ENCODE measurements at places on chromosomes 4 and X. TPM values are rescaled to one million over a fixed set of nuclear protein-coding genes. Genes with fewer than 3 reads are reported as not detected.
A peak's percentile ranks its signal among the peaks of the same experiment; 100 is the strongest.

Gene SAGE1
- not detected for total RNA-seq

Gene CXCR3
- total RNA-seq, result 1.6 TPM

GRCh38 chr4:25174674-25175073 lies 14.4 kb upstream of the SEPSECS start:
- no peak overlapping the region for H3K27ac ChIP-seq
- no peaks in the 10 kb centered on the region for H3K27me3 ChIP-seq
- H3K4me3 ChIP-seq, result no peak overlapping the region
- peaks cover 11% of the 10 kb centered on the region for H3K36me3 ChIP-seq
- H3K4me1 ChIP-seq, result peaks cover 13% of the 10 kb centered on the region

Gene IL3RA
- total RNA-seq, result 4.9 TPM

Gene ASB11
- 0.05 TPM for total RNA-seq

Gene PHKA1
- 2.1 TPM for total RNA-seq

Gene CLIC2
- total RNA-seq, result 17.5 TPM

DNA sequence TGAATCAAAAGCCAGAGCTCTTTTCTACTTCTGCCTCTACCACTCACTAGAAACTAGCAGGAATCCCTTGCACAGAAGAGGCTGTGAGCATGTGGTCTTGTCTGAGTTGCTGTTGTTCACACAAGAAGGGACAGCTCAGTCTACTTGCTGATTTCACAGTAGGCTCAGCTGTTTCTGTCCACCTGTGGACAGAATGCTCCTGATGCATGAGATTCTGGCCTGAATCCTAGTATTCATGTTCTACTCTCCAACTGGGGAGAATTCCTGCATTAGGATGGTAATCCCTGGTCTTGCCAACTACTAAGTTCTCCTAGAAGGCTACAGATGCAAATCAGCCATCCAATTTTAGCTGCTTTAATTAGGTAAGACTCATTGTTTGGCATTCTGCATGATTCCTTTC lies 112.8 kb downstream of the PPA2 start:
- H3K4me3 ChIP-seq, result no peak overlapping the region
- H3K27ac ChIP-seq, result no peak overlapping the region
- H3K36me3 ChIP-seq, result no peaks in the 10 kb centered on the region
- no peak for DNase-seq
- no peaks in the 10 kb centered on the region for H3K27me3 ChIP-seq
- H3K4me1 ChIP-seq, result no peaks in the 10 kb centered on the region

DNA sequence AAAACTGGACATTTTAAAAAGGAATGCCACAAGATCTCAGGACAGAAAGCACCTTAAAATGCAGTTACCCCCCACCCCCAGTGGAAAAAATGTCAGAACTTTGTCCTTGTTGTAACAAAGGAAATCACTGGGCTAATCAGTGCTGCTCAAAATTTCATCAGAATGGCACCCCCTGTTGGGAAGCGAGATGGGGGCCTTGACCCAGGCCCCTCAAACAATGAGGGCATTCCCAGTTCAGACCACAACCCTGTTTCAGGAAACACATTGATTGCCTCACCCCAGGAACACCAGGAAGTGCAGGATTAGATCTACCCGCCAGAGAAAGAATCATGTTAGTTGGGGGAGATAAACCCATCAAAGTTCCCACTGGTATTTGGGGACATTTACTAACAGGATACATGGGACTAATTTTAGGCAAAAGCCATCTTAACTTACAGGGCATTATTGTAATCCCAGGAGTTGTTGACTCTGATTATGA lies 16.4 kb downstream of the SPIN2B start:
- no peak for DNase-seq
- H3K36me3 ChIP-seq, result no peaks in the 10 kb centered on the region
- H3K27me3 ChIP-seq, result no peaks in the 10 kb centered on the region
- H3K4me1 ChIP-seq, result no peaks in the 10 kb centered on the region
- no peak overlapping the region for H3K4me3 ChIP-seq

DNA sequence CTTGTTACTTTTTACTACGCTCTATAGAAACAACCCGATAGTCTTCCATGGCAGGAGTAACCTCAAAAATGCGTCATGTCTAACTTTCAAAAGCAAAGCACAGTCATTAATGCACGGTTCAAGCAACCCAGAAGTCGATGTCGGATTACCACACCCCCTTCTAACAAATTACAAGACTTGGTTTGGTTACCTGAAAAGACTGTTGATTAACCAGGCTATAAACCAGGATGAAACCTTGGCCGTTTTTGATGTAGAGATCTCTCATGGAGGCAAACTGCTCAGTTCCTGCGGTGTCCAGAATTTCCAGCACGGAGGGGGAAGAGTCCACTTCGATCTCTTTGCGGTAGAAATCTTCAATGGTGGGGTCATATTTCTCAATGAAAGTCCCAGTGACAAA lies 2.4 kb downstream of the RAP2C start:
- peak; percentile 59 for DNase-seq
- H3K27me3 ChIP-seq, result no peaks in the 10 kb centered on the region
- H3K4me1 ChIP-seq, result no peaks in the 10 kb centered on the region
- H3K27ac ChIP-seq, result peak overlapping the region; percentile 78
- H3K4me3 ChIP-seq, result peak overlapping the region; percentile 71

- H3K4me1 ChIP-seq, result no peaks in the 10 kb centered on the region
- H3K36me3 ChIP-seq, result no peaks in the 10 kb centered on the region
- H3K27me3 ChIP-seq, result no peaks in the 10 kb centered on the region
Measured at GRCh38 chrX:111886678-111887077, 10.7 kb downstream of the TRPC5OS start.

GRCh38 chr4:55939421-55939820 lies 9.3 kb upstream of the CEP135 start:
- no peaks in the 10 kb centered on the region for H3K36me3 ChIP-seq
- H3K27ac ChIP-seq, result no peak overlapping the region
- no peak overlapping the region for H3K4me3 ChIP-seq
- DNase-seq, result no peak
- H3K27me3 ChIP-seq, result no peaks in the 10 kb centered on the region

DNA sequence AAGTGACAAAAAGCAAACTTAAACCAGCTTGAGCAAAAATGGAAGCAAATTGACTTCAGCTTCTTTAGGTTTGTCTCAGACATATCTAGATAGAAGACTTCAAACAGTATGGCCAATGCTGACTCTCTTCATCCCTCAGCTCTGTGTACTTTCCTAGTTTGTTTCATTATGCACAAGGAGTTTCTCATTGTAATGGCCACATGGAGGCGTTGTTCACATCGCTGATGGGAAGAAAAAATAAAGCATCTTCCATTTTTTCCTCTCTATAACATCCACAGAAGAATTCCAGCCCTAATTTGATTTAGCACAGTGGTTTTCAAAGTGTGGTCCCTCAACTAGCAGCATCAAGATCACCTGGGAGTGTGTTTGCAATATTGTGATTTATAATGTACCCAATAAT lies 397.5 kb upstream of the PRKX start:
- DNase-seq, result no peak
- H3K27ac ChIP-seq, result no peak overlapping the region
- H3K36me3 ChIP-seq, result no peaks in the 10 kb centered on the region

GRCh38 chrX:38768079-38768478 lies 33.2 kb upstream of the MID1IP1 start:
- no peak overlapping the region for H3K27ac ChIP-seq
- H3K27me3 ChIP-seq, result no peaks in the 10 kb centered on the region
- H3K4me1 ChIP-seq, result no peaks in the 10 kb centered on the region
- no peak overlapping the region for H3K4me3 ChIP-seq
- peak; percentile 6 for DNase-seq

GRCh38 chr4:124183926-124184325 lies 528.6 kb downstream of the ANKRD50 start:
- H3K4me3 ChIP-seq, result no peak overlapping the region
- no peaks in the 10 kb centered on the region for H3K36me3 ChIP-seq
- H3K27me3 ChIP-seq, result no peaks in the 10 kb centered on the region
- H3K27ac ChIP-seq, result no peak overlapping the region

DNA sequence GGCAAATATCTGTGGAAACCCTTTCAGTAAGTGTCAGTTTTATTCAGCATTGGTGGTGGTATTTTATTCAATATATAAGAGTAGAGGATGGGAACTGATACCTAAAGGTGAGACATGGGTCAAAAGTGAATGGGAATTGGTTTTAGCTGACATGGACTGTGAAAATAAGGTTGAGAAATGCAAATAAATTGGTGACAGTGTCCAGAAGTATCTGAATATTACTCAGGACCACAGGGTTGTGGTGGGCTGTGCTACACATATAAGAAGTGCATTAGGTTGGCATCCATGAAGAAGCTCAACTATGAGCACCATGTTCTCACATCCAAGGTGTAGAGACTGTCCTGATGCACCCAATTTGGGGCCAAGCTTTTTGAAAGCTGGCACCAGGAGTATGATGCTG lies 45.0 kb downstream of the ETDC start:
- no peaks in the 10 kb centered on the region for H3K4me1 ChIP-seq
- H3K27ac ChIP-seq, result no peak overlapping the region
- H3K36me3 ChIP-seq, result no peaks in the 10 kb centered on the region
- H3K4me3 ChIP-seq, result no peak overlapping the region

Gene GLRB
- total RNA-seq, result 1.9 TPM

GRCh38 chr4:16264798-16265197 lies 38.5 kb upstream of the TAPT1 start:
- DNase-seq, result peak; percentile 33
- H3K4me1 ChIP-seq, result no peaks in the 10 kb centered on the region
- H3K27ac ChIP-seq, result no peak overlapping the region
- H3K36me3 ChIP-seq, result no peaks in the 10 kb centered on the region
- no peak overlapping the region for H3K4me3 ChIP-seq
- H3K27me3 ChIP-seq, result no peaks in the 10 kb centered on the region

Gene NKRF
- total RNA-seq, result 5.4 TPM

DNA sequence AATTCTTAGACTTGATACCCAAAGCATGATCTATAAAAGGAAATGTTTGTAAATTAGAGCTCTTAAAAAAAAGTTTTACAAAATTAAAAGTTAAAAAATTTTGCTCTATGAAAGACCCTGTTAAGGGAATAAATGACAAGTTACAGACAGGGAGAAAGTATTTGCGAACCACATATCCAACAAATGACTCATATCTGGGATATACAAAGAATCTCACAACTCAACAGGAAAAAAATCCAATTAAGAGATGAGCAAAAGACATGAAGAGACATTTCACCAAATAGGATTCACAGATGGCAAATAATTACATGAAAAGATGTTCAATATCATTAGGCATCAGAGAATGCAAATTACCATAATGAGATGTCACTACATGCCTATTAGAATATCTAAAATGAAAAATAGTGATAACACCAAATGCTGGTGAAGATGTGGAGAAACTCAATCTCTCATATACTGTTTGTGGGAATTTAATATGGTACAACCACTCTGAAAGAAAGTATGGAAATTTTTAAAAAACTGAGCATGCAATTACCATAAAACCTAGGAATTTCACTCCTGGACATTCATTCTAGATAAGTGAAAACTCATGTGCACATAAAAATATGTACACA lies 100.8 kb upstream of the EOLA2 start:
- no peaks in the 10 kb centered on the region for H3K4me1 ChIP-seq
- H3K27ac ChIP-seq, result no peak overlapping the region
- no peak overlapping the region for H3K4me3 ChIP-seq
- no peaks in the 10 kb centered on the region for H3K36me3 ChIP-seq

Gene GPC4
- 2.6 TPM for total RNA-seq

GRCh38 chr4:121665371-121665770 lies 31.4 kb downstream of the ANXA5 start:
- no peak overlapping the region for H3K4me3 ChIP-seq
- no peaks in the 10 kb centered on the region for H3K4me1 ChIP-seq
- peaks cover 3% of the 10 kb centered on the region for H3K36me3 ChIP-seq
- H3K27me3 ChIP-seq, result no peaks in the 10 kb centered on the region
- DNase-seq, result no peak
- H3K27ac ChIP-seq, result no peak overlapping the region

DNA sequence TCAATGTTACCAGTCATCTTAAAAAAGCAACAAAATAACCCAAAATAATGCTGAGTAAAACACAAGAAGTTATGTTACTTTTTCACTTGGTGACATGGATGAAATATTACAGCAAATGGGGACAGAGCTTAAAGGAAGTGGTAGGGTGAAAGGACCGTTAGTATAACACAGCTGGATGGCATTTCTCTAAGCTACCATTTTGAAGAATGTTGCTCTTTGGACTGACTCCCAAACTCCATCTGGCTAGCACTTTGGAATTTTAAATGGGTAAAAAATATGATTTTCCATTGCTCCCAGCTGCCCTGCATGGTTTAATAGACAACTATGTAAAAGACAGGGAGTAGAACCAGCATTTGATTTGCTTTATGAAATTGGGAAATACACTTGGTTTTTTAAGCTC lies 27.6 kb downstream of the CLCN5 start:
- H3K27me3 ChIP-seq, result no peaks in the 10 kb centered on the region
- no peaks in the 10 kb centered on the region for H3K4me1 ChIP-seq
- no peak overlapping the region for H3K27ac ChIP-seq
- no peaks in the 10 kb centered on the region for H3K36me3 ChIP-seq

GRCh38 chr4:183405303-183405702 lies 39.1 kb upstream of the CDKN2AIP start:
- no peak overlapping the region for H3K27ac ChIP-seq
- no peak for DNase-seq
- H3K27me3 ChIP-seq, result no peaks in the 10 kb centered on the region
- no peaks in the 10 kb centered on the region for H3K36me3 ChIP-seq

Gene SMARCA1
- total RNA-seq, result 15.5 TPM

DNA sequence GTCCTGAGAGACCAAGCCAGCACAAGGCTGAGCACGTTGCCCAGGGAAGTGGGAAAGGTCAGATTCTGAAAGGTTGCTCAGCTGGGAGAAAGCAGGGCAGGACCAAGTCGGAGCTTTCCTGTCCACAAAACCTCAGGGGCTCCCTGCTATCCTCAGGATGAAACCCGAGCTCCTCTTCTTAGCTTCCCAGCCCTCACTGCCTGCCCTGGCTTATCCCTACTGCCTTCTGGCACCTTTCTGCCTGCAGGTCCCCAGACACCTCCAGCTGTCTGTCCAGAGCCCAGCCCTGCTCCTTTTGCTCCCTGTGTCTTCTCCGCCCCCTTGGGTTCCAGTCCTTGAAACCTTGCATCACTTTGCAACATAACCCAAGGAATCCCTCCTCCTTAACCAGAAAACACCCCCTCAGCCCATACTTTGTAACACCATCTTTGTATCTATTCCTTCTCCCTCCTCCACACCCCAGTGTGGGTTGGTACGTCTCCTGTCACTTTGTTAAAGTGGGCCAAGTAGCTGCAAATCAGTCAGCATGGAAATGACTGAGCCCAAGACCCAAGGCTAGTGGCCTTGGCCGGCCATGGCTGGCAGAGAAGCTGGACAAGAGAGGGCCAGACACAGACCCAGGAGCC lies 20.0 kb upstream of the PRRG3 start:
- no peak overlapping the region for H3K4me3 ChIP-seq
- no peak for DNase-seq
- H3K27me3 ChIP-seq, result no peaks in the 10 kb centered on the region
- H3K36me3 ChIP-seq, result no peaks in the 10 kb centered on the region
- H3K27ac ChIP-seq, result no peak overlapping the region

Gene CDKL2
- 0.14 TPM for total RNA-seq

GRCh38 chr4:48687313-48688051 lies 92.6 kb downstream of the FRYL start:
- no peak overlapping the region for H3K4me3 ChIP-seq
- no peaks in the 10 kb centered on the region for H3K36me3 ChIP-seq
- no peaks in the 10 kb centered on the region for H3K27me3 ChIP-seq
- no peaks in the 10 kb centered on the region for H3K4me1 ChIP-seq
- no peak for DNase-seq
- no peak overlapping the region for H3K27ac ChIP-seq

All from thymus (tissue), 14 donors.